Metanephros (tissue), 2 donors: ENCODE measurements at places on chromosomes 6 and 20. TPM values are rescaled to one million over a fixed set of nuclear protein-coding genes. Genes with fewer than 3 reads are reported as not detected.

MUCL3 gene
- not detected for total RNA-seq

LY6G6F gene
- total RNA-seq, result not detected

CST1 gene
- total RNA-seq, result not detected

ZNF334 gene
- 13.5 TPM for total RNA-seq

SLC22A2 gene
- 8.6 TPM for total RNA-seq

POM121L2 gene
- not detected for total RNA-seq

TBX18 gene
- 16.4 TPM for total RNA-seq

TSPO2 gene
- 1.5 TPM for total RNA-seq

UNC93A gene
- 0.82 TPM for total RNA-seq

GRM1 gene
- 0.23 TPM for total RNA-seq

TRIM31 gene
- not detected for total RNA-seq
